ENCODE measurements at places on chromosomes 13 and 19. TPM values are rescaled to one million over a fixed set of nuclear protein-coding genes. Genes with fewer than 3 reads are reported as not detected.

- DNase-seq = no peak
Observed at GRCh38 chr13:75425216-75426009, 56.6 kb downstream of the TBC1D4 start.

Gene SIGLEC12
- 0.13 TPM for polyA plus RNA-seq

Gene PVR
- 31.9 TPM for polyA plus RNA-seq

DNA sequence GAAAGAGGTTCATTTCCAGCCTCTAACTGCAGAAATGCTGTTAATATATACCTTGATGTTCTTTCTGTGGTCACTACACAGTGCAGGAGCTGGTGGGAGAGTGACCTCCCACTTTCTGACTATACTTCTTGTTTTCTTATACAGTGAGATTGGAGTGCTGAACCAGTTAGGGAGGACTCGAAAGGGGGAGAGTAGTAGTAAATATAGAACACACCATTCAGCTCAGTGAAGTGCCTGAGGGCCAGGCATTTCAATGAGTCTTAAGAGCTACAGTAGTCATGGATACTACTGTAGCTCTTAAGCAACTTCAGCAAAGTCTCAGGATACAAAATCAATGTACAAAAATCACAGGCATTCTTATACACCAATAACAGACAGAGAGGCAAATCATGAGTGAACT, 372.9 kb downstream of the MTUS2 start:
- DNase-seq = no peak

- no peak for DNase-seq
Observed at GRCh38 chr13:78659732-78660494, 958 bp upstream of the OBI1 start.

Gene FAM124A
- 5.3 TPM for polyA plus RNA-seq

DNA sequence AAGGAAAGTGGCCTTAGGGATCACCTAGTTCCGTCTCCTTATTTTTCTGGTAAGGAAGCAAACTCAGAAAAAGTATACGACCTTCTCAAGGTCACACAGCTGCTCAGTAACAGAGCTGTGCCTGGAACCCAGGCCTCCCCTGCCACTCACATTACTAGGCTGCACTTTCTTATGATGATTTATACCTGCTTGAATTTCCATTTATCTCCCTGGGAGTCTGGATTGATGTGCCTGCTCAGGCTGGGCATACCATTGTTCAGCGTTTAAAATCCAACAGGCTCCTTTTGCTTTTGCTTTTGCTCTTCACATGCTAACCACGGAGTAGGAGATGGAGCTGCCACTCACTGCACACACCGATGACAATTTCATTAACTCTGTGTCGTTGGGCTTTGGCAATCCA, 241.0 kb downstream of the OLFM4 start:
- no peak for DNase-seq

DNA sequence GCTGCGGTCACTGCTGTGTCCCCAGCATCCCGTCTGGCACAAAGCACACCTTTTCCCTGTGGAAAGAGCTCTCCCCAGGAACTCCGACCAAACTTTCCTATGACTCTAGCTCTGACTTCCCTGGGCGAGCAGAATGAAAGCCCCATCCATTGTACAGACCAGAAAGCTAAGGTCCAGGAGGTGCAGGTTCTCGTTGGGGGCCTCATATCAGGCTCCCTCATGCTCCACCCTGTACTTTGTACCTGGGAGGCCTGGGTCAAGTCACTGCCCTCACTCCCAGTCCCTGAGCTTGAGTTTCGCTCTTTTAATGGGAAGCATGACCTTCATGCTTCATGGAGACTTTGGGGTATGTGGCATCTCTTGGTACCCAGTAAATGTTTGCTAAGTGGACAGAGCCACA, 18.4 kb downstream of the CYTH2 start:
- no peak for DNase-seq

DNA sequence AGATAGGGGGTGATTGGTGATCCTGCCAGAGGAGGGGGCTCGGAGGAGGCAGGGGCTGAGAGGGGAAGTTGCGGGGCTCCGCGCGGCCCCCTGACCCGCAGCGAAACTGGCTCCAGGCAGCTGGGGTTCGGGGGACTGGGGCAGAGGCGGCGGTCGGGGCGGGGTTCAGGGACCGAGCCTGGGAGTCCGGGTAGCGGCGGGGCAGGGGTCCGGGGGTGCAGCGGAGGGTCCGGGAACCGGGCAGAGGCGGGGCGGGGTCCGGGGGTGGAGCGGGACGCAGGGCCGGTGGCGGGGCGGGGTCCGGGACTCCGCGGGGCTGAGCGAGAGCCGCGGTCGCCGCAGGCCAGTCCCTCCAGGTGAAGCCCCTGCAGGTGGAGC, 1.2 kb downstream of the MADCAM1 start:
- no peak for DNase-seq

DNA sequence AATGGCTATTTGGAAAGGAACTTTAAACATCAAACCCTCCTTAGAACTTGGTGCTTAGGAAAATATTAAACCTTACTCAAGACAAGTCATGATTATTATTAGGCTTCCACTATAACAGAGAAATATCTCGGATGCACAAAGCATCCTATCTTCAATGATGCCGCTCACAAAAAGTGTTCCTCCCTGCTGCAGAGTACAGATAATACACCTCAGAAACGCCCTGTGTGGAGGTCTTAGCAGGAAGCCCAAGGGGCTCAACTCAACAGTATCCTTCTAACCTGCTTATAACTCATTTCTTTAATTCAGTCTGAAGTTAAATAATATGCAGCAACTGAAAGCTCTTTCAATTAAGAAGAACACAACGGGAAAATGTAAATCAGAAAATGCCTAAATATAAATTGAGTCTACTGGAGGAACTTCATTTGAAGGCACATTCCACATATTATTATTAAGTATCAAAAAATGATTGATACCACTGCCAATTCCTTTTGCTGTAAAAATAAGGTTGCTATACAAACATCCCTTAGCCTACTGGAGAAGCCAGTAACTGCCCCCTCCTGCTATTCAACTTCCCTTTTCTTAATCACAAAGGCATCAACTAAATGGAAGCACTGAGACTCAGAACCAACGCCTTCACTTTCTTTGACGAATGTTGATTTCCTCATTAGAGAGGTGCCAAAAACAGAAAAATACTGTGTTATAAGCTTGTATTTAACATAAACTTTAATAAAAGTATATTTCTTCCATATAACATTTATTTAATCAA, 12.0 kb downstream of the ELF1 start:
- no peak for DNase-seq
